ENCODE measurements at places on chromosomes 11 and 22. TPM values are rescaled to one million over a fixed set of nuclear protein-coding genes. Genes with fewer than 3 reads are reported as not detected.
A peak's percentile ranks its signal among the peaks of the same experiment; 100 is the strongest.

The KREMEN1 gene
- total RNA-seq: 44.9 TPM

The MOGAT2 gene
- total RNA-seq: not detected

The OR5AP2 gene
- total RNA-seq: not detected

The ANGPTL5 gene
- total RNA-seq: 9.4 TPM

The PIH1D2 gene
- total RNA-seq: 1.1 TPM

The CEP126 gene
- 3.5 TPM for total RNA-seq

The LIN7C gene
- total RNA-seq: 14.2 TPM

The DGCR6L gene
- total RNA-seq: 72.1 TPM

- no peak for DNase-seq
- H3K27me3 ChIP-seq: no peaks in the 10 kb centered on the region
- H3K4me3 ChIP-seq: no peak overlapping the region
- H3K27ac ChIP-seq: peak overlapping the region; percentile 55
- H3K4me1 ChIP-seq: peaks cover 81% of the 10 kb centered on the region
Observed at GRCh38 chr22:36368359-36368983, 19.3 kb downstream of the MYH9 start.

- no peak overlapping the region for H3K4me3 ChIP-seq
- H3K36me3 ChIP-seq: no peaks in the 10 kb centered on the region
- H3K4me1 ChIP-seq: no peaks in the 10 kb centered on the region
- no peaks in the 10 kb centered on the region for H3K27me3 ChIP-seq
- no peak overlapping the region for H3K27ac ChIP-seq
Observed at GRCh38 chr11:42049650-42050049, 590.2 kb upstream of the LRRC4C start.

- H3K4me1 ChIP-seq: no peaks in the 10 kb centered on the region
- no peaks in the 10 kb centered on the region for H3K36me3 ChIP-seq
- DNase-seq: no peak
- no peak overlapping the region for H3K27ac ChIP-seq
Observed at GRCh38 chr11:22472306-22472705, 134.1 kb downstream of the SLC17A6 start.

- H3K27me3 ChIP-seq: peaks cover 5% of the 10 kb centered on the region
- no peak overlapping the region for H3K27ac ChIP-seq
- no peaks in the 10 kb centered on the region for H3K36me3 ChIP-seq
- H3K4me3 ChIP-seq: no peak overlapping the region
- H3K4me1 ChIP-seq: no peaks in the 10 kb centered on the region
Observed at GRCh38 chr11:102836290-102836875, 7.0 kb downstream of the MMP3 start.

DNA sequence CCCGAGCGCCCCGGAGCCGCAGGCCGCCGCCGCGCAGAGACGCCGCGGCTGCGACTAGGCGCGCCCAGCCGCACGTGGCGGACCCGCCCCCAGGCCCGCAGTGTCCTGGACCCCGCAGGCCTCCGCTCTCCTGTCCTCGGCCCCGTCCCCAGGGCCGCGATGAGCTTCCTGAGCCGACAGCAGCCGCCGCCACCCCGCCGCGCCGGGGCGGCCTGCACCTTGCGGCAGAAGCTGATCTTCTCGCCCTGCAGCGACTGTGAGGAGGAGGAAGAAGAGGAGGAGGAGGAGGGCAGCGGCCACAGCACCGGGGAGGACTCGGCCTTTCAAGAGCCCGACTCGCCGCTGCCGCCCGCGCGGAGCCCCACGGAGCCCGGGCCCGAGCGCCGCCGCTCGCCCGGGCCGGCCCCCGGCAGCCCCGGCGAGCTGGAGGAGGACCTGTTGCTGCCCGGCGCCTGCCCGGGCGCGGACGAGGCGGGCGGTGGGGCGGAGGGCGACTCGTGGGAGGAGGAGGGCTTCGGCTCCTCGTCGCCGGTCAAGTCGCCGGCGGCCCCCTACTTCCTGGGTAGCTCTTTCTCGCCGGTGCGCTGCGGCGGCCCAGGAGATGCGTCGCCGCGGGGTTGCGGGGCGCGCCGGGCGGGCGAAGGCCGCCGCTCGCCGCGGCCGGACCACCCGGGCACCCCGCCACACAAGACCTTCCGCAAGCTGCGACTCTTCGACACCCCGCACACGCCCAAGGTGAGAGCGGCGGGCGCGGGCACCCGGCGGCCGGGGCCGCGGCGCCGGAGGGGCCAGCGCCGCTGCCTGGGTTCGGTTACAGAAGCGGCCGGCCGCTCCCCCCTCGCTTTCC is 528 bp downstream of the WEE1 start:
- H3K4me3 ChIP-seq: peak overlapping the region; percentile 70
- H3K27ac ChIP-seq: peak overlapping the region; percentile 96
- H3K36me3 ChIP-seq: peaks cover 2% of the 10 kb centered on the region
- H3K27me3 ChIP-seq: no peaks in the 10 kb centered on the region

DNA sequence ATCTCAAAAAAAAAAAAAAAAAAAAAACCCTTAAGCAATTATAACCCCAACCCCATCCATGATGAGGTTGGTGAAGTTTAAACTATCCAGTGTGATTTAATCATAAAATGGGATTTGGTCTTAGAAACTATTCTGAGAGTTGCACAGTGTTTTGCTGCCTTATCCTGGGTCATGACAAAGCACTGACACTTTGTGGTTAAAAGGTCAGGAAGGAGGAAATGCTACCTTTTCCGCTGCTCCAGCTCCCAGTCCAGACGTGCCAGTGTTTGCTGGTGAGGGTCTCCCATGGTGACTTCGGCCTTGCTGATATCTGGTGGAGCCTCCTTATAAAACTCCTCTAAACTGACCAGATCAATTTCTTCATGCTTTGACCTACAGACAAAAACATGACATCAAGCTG is 14.5 kb downstream of the THOC5 start:
- H3K4me3 ChIP-seq: no peak overlapping the region
- DNase-seq: no peak
- no peaks in the 10 kb centered on the region for H3K27me3 ChIP-seq
- H3K36me3 ChIP-seq: peaks cover 61% of the 10 kb centered on the region

DNA sequence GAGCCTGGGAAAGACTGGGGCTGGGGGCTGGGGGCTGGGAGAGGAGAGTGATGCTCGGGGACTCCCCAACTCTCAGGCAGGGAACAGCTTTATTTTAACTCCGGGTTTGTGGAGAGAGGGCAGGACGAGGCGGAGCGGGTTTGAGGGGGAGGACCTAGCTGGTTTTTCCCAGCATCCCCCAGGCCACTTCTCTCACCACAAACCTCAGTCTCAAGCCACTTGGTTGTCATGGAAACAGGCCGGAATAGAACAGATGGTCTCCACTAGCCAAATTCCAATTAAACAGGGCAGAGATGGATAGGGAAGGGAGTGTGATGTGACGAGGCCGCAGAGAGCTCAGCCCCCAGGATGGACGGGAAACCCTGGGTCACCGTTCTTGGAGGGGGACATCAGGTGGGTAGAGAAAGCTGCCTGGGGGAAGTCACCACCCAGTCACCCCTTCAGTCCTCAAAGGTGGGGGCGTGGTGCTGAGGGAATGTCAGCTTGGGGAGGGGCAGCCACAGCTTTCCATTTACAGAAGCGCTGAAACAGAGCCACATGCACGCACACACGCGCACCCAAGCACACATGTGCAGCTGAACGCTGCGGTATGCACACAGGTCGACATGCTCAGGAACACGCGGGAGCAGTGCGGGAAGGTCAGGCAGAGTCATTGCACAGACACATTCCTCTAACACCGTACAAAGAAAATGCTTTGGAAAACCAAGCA is 19.2 kb downstream of the NECTIN1 start:
- no peaks in the 10 kb centered on the region for H3K36me3 ChIP-seq
- peak overlapping the region; percentile 51 for H3K27ac ChIP-seq
- peaks cover 3% of the 10 kb centered on the region for H3K27me3 ChIP-seq
- H3K4me1 ChIP-seq: peaks cover 17% of the 10 kb centered on the region
- peak; percentile 95 for DNase-seq

GRCh38 chr11:2940147-2940920 is 11.1 kb upstream of the PHLDA2 start:
- H3K36me3 ChIP-seq: peaks cover 20% of the 10 kb centered on the region
- no peaks in the 10 kb centered on the region for H3K27me3 ChIP-seq
- no peak overlapping the region for H3K4me3 ChIP-seq

GRCh38 chr11:10493041-10493663 is 38.1 kb downstream of the AMPD3 start:
- H3K36me3 ChIP-seq: peaks cover 11% of the 10 kb centered on the region
- no peaks in the 10 kb centered on the region for H3K27me3 ChIP-seq
- no peak for DNase-seq
- no peak overlapping the region for H3K27ac ChIP-seq

DNA sequence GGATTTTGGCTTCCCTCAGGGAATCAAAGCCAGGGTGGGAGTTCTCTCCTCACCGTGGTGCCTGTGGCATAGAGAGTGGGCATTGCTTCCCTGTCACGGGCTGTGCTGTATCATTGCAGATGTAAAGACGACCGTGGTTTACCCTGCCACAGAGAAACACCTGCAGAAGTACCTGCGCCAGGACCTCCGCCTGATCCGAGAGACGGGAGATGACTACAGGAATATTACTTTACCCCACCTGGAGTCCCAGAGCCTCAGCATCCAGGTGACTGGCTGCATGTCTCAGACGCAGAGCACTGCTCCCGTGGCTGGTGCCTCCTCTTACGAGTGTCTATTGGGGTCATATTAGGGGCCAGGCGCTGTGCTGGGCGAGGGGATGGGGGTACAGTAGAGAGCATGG is 24.2 kb upstream of the ST3GAL4 start:
- DNase-seq: no peak
- H3K36me3 ChIP-seq: peaks cover 33% of the 10 kb centered on the region
- no peak overlapping the region for H3K27ac ChIP-seq
- H3K27me3 ChIP-seq: no peaks in the 10 kb centered on the region
- H3K4me3 ChIP-seq: no peak overlapping the region

DNA sequence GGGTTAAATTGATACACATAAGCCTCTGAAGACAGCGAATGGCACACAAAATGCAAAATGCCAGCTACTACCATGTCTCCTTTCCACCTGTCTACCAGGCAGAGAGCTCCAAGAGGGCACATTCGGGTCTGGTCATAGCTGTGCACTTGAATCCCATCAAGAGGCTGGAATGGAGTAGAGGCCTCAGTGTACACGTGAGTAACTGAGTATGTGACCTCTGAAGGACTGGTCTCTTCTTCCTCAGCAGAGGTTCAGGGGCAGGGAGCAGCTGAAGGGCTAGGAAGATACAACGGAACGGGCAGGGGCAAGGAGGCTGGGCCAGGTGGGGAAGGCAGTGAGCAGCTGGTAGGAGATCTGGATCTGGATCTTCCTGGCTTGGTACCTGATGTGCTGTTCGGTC is 56.3 kb upstream of the PHOX2A start:
- no peaks in the 10 kb centered on the region for H3K27me3 ChIP-seq
- H3K4me3 ChIP-seq: no peak overlapping the region
- H3K27ac ChIP-seq: no peak overlapping the region
- peaks cover 62% of the 10 kb centered on the region for H3K36me3 ChIP-seq
- no peaks in the 10 kb centered on the region for H3K4me1 ChIP-seq

DNA sequence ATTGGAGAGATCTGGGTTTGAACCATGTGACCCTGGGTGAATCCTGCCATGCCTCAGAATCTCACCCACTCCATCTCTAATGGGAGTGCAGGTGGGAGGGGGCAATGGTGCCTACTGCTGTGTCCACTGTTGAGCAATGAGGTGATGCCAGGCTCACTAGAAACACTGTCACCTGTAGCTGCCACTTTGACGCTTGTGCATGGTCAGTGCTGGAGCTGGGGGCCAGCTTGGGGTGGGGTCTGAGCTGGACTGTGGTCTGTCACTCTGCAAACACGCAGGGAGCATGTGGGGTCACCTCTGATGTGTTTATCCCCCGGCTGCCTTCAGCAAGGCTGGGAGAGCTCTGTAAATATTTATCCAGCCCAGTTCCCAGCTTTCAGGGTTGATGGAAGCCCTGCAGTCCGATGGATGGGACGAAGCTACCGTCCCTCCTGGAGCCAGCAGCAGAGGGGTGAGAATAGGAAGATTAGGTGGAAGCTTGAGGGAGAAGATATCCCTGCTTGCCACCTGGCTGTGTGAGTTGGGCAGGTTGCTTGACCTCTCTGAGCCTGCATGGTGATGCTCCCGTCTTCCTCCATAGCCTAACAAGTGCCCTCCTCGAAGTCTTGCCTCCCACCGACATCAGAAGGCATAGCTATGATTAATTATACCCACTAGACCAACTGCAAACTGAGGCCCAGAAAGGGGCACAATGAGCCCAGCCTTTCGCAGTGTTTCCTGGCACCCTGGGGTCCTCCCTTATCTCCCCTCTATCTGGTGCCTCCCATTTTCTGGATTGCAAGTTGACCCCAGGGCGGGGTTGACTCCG is 1.7 kb downstream of the MMP11 start:
- DNase-seq: no peak
- no peak overlapping the region for H3K27ac ChIP-seq
- no peak overlapping the region for H3K4me3 ChIP-seq

DNA sequence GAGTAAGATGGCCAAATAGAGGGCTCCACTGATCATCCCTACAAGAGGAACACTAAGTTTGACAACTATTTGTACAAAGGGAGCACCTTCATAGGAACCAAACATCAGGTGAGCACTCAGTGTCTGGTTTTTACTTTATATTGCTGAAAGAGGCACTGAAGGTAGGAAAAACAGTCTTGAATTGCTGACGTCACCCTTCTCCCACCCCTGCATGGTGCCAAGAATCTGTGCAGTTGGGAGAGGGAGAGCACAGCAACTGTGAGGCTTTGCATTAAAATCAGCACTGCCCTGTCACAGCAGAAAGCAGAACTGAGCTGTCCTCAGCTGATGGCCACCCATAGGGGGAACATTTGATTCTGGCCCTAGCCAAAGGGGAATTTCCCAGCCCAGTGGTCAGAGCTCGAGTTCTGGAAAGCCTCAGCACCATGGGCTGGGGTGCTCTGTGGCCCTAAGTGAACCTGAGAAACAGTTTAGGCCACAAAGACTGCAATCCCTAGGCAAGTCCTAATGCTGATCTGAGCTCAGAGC is 37.9 kb downstream of the PIWIL3 start:
- no peak overlapping the region for H3K27ac ChIP-seq
- H3K27me3 ChIP-seq: no peaks in the 10 kb centered on the region
- H3K4me3 ChIP-seq: no peak overlapping the region

GRCh38 chr11:92264350-92264749 is 39.7 kb downstream of the FAT3 start:
- no peak overlapping the region for H3K27ac ChIP-seq
- DNase-seq: peak; percentile 37
- no peaks in the 10 kb centered on the region for H3K27me3 ChIP-seq
- no peaks in the 10 kb centered on the region for H3K4me1 ChIP-seq

GRCh38 chr22:46424496-46424895 is 89.0 kb downstream of the TRMU start:
- no peak for DNase-seq
- no peak overlapping the region for H3K27ac ChIP-seq
- no peaks in the 10 kb centered on the region for H3K4me1 ChIP-seq
- peaks cover 6% of the 10 kb centered on the region for H3K27me3 ChIP-seq
- H3K36me3 ChIP-seq: no peaks in the 10 kb centered on the region
- no peak overlapping the region for H3K4me3 ChIP-seq

- peak; percentile 13 for DNase-seq
- H3K27me3 ChIP-seq: no peaks in the 10 kb centered on the region
- peak overlapping the region; percentile 96 for H3K27ac ChIP-seq
- peaks cover 20% of the 10 kb centered on the region for H3K36me3 ChIP-seq
- peaks cover 8% of the 10 kb centered on the region for H3K4me1 ChIP-seq
Observed at GRCh38 chr11:4607096-4607495, 935 bp downstream of the TRIM68 start.
